HFFc6 (cell line): ENCODE measurements at places on chromosomes 1 and 21.
A peak's percentile ranks its signal among the peaks of the same experiment; 100 is the strongest.

GRCh38 chr1:83950106-83950661, 48.7 kb downstream of the TTLL7 start:
- no peak for DNase-seq

- DNase-seq: no peak
Measured at GRCh38 chr1:106787520-106787919, 269.0 kb upstream of the PRMT6 start.

GRCh38 chr1:47436304-47436978, 1.4 kb upstream of the FOXD2 start:
- peak; percentile 37 for DNase-seq

- no peak for DNase-seq
Measured at GRCh38 chr21:42411197-42411869, 7.6 kb downstream of the UBASH3A start.
